ENCODE measurements at places on chromosomes 16 and 17.

DNA sequence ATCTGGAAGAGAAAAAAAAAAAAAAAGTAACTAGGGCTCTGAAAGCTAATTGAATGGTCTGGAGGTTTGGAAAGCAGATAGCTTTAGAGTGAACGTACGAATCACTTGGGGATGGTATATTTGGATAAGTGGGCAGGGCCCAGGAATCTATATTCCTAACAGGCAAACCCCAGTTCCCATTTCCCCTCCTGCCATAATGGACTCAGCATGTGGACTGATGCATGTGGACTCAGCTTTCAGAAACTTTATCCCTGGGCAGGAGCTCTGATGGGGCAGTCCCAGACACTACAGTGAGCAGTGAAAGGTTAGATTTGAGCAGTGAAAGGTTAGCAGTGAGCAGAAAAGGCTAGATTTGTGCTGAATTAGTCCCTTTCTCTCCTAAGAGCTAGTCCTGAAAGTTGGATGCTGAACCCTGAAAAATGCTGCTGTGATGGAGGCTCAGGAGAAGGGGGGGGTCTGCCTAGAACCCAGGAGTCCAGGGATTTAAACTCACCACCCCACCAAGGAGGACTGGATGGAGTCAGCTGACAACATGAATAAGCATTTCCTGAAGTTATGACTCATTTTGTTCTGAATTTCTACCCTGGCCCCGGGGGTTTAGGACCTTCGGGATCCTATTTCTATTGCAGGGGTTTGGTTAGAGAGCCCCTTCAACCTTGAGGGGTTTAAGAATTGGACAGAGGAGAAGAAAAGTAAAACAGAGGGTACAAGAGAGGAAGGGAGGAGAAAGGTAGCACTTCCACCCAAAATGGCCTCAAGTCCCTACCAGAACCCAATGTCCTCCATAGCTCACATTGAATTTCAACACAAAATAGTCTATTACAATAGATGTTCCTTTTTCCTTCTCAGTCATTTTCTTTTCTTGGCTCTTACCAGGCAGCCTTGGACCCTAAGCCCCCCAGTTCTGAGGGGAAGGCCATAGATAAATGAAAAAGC lies 10.3 kb upstream of the FZD2 start:
- DNase-seq: no peak

- peak; percentile 66 for DNase-seq
Observed at GRCh38 chr16:10827691-10828341, 9.2 kb upstream of the TVP23A start.

- DNase-seq: no peak
Observed at GRCh38 chr16:57406881-57407280, 2.3 kb downstream of the CCL17 start.

GRCh38 chr17:81428948-81429774 lies 33.9 kb downstream of the BAHCC1 start:
- DNase-seq: no peak

DNA sequence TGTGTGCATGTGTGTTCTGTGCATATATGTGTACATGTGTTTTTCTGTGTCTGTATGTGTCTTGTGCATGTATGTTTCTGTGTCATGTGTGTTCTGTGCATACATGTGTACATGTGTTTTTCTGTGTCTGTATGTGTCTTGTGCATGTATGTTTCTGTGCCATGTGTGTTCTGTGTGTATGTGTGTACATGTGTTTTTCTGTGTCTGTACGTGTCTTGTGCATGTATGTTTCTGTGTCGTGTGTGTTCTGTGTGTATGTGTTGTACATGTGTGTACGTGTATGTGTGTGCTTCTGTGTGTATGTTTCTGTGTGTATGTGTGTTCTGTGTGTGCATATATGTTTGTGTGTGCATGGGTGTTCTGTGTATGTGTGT lies 8.4 kb upstream of the RAB37 start:
- DNase-seq: no peak

- DNase-seq: peak; percentile 49
Observed at GRCh38 chr17:42116705-42117396, 4.3 kb downstream of the KAT2A start.

DNA sequence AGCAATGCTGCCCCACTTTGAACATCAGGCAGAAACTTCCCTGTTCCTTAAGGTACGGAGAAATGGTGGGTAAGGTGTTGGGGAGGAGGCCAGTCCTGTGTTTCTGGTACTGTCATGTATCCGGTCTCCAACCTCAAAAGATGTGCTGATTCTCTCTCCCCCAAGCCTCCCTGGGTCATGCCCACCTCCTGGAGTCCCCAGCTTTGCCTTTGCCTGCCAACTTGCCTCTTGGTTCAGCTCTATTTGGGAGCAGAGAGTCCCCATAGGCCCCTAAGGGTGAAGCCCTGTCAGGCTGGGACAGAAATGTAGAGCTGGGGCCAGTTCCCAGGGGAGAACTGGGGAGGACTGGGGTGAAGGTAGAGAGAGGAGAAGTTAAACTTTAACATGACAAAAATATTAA lies 1.6 kb upstream of the TBX21 start:
- DNase-seq: no peak

DNA sequence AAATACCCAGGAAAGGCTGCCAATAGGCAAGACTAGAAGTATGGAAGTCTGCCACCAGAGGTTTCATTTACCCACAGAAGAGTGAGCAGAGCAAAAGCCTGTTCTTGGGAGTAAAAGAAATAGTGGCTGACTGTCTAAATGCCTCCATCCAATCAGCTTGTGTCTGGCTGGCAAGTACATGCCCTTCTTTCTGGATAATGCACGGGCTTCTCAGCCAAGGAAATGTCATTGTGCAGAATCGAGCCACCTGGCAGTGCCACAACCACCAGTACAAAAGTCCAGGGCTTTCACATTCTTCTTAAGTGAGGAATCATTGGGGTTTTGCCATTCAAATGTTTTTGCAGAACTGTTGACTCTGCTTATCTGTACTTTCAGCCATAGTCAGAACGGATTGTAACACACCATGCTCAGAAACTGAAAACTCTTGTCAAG lies 10.1 kb upstream of the ERCC4 start:
- no peak for DNase-seq

GRCh38 chr16:87880117-87880696 lies 10.9 kb upstream of the SLC7A5 start:
- no peak for DNase-seq

DNA sequence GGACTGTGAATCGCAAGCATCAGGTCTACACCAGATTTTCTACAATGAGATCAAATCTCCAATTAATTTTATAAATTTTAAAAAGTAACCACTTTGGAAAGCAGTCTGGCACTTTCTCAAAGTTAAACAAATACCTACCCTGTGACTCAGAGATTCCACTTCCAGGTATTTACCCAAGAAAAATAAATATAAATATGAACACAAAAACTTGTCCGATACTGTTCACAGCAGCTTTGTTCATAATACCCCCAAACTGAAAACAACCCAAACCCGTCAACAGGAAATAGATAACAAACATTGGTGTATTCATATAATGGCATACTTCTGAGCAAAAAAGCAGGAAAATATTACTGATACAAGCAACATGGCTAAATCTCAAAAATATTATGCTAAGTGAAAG lies 12.1 kb downstream of the ZDHHC7 start:
- no peak for DNase-seq

GRCh38 chr16:56861092-56861610 lies 3.9 kb upstream of the SLC12A3 start:
- DNase-seq: no peak

- no peak for DNase-seq
Observed at GRCh38 chr17:4170639-4171280, 27.8 kb downstream of the CYB5D2 start.

- DNase-seq: no peak
Observed at GRCh38 chr17:43949781-43950180, 4.0 kb downstream of the PYY start.

GRCh38 chr16:84765616-84766580 lies 53.9 kb upstream of the CRISPLD2 start:
- no peak for DNase-seq

GRCh38 chr16:17177959-17178905 lies 292.5 kb downstream of the XYLT1 start:
- no peak for DNase-seq

DNA sequence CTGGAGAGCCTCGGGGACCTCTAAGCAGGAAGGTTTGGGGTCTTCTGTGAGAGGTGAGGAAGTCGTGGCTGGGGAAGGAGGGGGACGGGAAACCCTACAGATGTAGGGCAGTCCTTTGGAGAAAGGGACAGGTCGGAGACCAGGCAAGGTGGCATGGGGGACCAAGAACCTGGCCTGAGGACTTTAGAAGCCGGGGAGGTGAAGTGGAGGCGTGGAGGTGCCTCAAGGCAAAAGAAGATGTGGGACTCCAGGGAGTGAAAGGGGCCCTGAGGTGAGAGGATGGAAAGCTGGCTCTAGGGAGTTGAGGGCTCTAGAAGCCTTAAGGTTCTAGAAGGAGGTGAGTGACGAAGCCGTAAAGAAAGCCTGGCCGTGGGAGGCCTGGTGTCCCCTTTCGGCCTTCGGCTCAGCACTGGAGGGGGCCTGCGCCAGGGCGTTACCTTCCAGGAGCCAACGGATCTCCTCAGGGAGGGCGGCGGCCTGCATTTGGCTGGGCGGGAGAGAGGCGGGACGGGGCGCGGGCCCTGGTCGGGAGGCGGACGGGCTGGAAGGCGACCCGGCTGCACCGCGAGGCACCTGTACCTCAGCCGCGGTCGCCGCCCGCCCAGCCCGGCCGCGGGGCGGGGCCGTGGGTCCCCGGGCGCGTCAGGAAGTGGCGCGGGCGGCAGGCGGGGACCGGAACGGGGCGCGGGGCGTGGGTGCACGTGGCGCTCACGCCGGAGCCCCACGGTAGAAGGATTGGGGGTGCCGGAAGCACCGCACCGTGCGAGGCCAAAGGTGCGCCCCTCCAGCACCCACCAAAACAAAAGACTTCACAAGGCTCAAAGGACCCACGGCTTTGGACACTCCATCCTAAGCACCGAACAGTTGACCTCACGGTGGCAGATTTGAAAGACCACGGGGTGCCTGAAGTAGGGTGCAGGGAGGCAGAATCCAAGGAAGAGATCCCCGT lies at the start of gene SKAP1:
Gene SKAP1, minus strand, starts transcription at position 577 of the 949 bp plus-strand sequence.
- no peak for DNase-seq

DNA sequence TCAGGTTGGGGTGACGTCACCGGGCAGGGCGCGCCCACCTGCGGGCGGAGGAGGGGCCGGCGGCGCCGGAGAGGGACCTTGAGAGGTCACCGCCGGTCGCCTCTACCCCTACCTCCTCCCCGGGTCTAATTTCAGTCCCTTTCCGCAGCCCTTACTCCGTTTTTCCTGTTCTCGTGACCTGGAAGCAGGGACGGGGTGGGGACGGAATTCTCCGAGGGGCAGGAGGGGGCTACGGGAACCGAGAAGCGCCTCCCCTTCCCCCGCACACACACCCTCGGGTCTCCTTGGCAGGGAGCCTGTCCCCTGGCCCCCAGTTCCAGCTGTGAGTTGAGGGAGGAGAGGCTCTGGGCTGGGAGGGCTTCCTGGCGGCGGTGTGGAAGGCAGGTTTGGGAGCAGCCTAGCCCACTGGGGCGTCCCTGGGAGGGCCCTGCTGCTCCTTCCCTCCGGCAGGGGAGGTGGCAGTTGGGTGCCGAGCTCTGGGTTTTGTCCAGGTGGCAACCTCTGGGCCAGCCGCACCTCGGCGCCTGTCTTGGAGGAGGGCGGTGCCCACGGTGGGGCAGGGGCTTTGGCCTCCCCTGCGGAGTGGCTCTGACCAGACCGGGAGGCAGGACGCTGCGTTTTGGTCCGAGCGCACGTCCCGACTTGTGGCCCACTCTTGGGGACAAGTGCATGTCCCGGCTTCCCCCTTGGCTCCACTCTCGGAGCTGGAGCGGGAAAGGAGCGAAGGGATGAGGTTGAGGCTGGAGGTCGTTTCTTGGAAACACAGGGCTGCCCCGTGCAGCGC lies 773 bp downstream of the SYNGR3 start:
- DNase-seq: no peak

DNA sequence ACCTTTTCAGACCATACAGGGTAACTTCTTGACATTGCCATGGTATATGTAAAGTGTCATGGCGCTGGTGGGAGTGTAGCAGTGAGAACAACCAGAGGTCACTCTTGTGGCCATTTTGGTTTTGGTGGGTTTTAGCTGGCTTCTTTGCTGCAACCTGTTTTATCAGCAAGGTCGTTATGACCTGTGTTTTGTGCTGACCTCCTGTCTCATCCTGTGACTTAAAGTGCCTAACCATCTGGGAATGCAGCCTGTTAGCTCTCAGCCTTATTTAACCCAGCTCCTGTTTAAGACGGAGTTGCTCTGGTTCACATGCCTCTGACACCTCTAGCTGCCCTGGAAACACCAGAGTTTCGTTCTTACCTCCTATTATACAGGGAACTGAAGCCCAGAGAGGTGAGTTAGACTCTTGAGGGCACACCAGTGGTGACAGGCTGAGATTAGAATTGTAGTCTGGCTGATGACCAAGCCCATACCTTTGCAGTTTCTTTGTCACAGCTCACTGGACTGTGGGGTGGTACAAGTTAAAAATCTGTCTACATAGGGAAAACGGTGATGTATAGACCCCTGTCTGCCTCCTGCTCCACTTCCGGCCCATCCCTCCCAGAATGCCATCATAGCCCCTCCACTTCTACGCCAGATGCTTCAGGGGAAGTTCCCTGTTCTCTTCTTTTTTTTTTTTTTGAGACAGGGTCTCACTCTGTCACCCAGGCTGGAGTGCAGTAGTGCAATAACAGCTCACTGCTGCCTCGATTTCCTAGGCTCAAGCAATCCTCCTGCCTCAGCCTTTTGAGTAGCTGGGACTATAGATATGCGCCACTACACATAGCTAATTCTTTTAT lies 21.0 kb downstream of the KSR1 start:
- no peak for DNase-seq

- no peak for DNase-seq
Observed at GRCh38 chr16:5032748-5033167, 977 bp downstream of the NAGPA start.

- DNase-seq: no peak
Observed at GRCh38 chr17:76824093-76824492, 44.1 kb upstream of the MGAT5B start.
